ENCODE measurements at places on chromosomes 13 and 19.

GRCh38 chr13:27839809-27840467 is 47.7 kb downstream of the GSX1 start:
- no peak for DNase-seq

DNA sequence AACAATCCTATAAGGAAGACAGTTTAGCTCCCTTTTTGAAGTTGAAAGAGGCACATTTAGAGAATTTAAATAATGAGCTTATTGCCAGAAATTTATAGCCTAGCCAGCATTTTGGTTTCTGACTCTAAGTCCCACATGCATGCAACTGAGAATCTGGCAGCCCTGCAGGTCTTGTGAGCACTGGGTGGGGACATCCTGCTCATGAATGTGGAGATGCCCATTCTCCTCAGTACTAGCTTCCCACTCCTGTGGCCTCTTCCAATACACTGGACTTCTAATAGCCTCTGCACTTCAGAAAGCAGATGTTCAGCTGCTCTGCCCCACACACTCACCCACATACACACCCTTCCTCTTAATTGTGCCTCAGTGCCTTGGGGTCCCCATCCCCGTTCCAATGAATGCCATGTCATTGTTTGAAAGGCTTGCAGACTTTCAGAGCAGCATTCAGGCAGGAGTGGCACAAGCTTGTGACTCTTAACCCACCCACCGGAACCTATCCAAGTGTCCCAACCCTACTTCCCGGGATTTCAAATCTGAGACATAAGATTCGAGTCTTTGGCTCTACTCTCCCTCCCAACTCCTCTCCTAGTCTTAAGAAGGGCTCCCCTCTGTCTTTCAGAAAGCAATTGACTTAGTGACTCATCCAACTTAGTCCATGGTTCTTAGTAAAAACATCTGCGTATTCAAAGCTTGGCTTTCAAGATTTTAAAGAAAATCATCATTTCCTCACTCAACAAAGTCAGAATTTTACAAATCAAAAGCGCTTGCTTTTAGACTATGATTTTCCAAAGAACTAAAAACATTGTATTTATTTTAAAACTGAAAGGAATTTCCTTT is 80.0 kb upstream of the FREM2 start:
- DNase-seq, result no peak

GRCh38 chr13:95098916-95099315 is 202.3 kb downstream of the ABCC4 start:
- no peak for DNase-seq

DNA sequence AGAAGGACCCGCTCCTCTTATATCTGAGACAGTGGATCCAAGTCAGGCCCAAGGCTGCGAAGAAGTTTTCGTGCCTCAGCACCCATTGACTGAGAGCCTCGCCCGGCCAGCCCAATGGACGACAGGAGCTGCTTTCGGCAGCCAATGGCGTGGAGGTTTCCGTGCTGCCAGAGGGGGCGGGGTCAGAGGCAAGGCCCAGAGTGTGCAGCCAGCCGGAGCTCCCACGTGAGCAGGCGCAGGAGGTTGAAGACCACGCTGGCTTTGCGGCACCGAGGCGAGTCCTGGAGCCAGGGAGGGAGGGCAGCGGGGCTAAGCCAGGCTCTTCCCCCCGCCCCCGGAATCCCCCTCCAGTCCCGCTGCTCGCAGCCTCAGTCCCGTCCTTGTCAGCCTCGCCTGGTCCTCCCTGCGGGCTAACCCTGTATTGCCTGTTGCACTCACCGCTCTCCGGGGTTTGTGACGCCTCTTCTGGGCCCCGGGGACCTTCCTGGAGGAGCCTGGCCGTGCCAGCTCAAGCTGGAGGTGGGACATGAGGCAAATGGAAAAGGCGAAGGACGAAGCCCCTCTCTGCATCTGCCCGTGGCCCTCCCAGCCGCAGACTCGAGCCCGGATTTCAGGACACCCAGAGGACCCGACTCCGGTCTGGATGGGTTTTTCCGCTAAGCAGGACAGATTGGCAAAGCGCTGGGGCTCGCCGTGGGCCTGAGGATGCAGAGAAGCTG is 1.5 kb downstream of the IFNL4 start:
- no peak for DNase-seq

Measured in activated T-helper 2 cell treated with anti-CD3 and anti-CD28 coated beads, Interferon-gamma antibody, Interleukin-2, Interleukin-4, amounts not matched to agents 10 μg/mL and 5 μg/mL and 100 μg/mL, durations not matched to agents 14 hours and 24 hours and 36 hours (primary cell).